Endothelial cell of umbilical vein (primary cell): ENCODE measurements at places on chromosomes 13 and 19. TPM values are rescaled to one million over a fixed set of nuclear protein-coding genes. Genes with fewer than 3 reads are reported as not detected.

The KLK14 gene
- polyA plus RNA-seq, result 0.10 and 0.12 TPM in 2 replicates

The PGLYRP2 gene
- 0.03 and 0.19 TPM in 2 replicates for polyA plus RNA-seq

The RAB4B gene
- polyA plus RNA-seq, result 61.0 and 65.8 TPM in 2 replicates

The CTXN1 gene
- 16.0 and 25.6 TPM in 2 replicates for polyA plus RNA-seq

The CLEC11A gene
- 30.1 and 37.2 TPM in 2 replicates for polyA plus RNA-seq

The CCNA1 gene
- polyA plus RNA-seq, result 2.2 and 2.8 TPM in 2 replicates

- peak; percentile 66 for DNase-seq
Measured at GRCh38 chr13:78323848-78324247, 279.5 kb downstream of the POU4F1 start.

GRCh38 chr13:77335543-77335942 lies 8.6 kb upstream of the MYCBP2 start:
- DNase-seq, result no peak

- no peak for DNase-seq
Measured at GRCh38 chr13:50940509-50940908, 30.9 kb downstream of the RNASEH2B start.

GRCh38 chr13:76822698-76823267 lies 63.4 kb downstream of the KCTD12 start:
- DNase-seq, result peak; percentile 71

- no peak for DNase-seq
Measured at GRCh38 chr19:4376991-4377781, 23.2 kb downstream of the SH3GL1 start.

DNA sequence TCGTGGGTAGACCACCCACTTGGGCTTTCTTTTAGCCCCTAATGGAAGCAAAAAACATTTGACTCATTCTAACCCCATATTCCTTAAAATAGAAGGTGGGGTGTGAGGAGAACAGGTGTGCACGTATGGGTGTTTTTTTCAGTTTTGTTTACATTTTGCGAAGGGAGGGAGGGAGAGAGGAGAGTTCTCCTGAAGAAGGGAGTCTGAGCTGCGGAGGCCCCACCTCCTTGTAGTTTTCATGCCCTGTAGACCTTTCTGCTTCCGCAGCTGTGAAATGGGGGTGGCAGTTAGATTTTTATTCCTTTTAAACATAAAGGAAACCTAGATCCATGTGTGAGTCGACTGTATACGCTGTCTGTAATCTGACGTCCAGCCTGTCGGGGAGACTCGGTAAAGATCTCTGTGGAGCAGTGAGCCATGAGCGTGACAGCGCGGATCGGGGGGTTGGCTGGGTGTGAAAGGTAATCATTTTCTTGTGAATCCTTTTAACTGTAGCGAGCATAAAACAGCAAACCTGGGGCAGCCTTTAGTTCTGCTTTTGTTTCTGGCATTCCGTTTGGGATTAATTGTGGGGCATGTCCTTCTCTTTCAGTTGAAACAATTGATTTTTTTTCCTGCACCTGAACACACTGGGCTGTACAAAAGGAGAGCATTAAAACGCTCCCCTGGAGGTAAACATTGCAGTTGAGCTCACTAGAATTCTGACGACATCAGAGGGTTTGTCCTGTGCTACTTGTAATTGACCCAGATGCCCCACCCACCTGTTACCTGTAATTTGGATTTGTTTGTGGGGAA lies 2.3 kb downstream of the UPF1 start:
- DNase-seq, result peak; percentile 19

GRCh38 chr13:91241221-91241933 lies 106.1 kb upstream of the MIR17HG start:
- DNase-seq, result no peak

GRCh38 chr19:16587833-16588823 lies 15.9 kb upstream of the SLC35E1 start:
- DNase-seq, result peak; percentile 79

GRCh38 chr13:110037925-110038573 lies 251.7 kb upstream of the IRS2 start:
- no peak for DNase-seq

DNA sequence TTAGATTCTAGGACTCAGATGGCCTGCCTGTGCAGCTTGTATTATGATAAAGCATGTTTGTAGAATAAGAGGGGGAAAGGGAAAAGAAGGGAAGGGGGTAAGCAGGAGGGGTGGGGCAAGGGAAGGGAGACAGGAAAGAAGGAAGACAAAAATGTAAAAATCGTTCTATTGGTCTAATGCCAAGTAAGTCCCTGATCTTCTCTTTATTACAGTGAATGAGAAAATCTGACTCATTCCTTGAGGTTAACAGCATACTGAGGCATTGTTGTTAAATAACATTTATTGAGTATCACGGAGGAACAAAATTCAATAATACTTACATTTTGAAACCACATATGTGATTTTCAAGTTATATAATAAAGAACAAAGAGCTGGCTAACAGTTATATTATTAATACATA lies 1534.7 kb downstream of the OLFM4 start:
- no peak for DNase-seq

DNA sequence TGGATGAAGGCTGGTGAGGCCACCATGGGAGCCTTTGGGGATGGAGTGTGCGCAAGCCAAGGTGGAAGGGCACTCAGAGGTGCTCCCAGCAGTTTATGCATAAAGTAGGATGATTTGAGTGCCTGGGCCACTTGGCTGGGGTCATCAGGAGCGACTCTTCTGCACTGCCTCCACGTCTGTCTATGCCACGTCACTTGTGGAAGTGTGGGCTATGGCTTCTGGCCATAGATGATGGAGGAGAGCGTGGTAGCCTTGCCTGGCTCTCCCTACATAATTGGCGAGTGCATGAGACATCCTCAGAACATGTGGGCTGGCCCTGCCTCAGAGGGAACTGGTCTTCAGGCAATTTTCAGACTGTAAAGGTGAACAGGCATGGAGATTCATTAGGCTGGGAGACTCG lies 182.9 kb downstream of the TEX29 start:
- no peak for DNase-seq

DNA sequence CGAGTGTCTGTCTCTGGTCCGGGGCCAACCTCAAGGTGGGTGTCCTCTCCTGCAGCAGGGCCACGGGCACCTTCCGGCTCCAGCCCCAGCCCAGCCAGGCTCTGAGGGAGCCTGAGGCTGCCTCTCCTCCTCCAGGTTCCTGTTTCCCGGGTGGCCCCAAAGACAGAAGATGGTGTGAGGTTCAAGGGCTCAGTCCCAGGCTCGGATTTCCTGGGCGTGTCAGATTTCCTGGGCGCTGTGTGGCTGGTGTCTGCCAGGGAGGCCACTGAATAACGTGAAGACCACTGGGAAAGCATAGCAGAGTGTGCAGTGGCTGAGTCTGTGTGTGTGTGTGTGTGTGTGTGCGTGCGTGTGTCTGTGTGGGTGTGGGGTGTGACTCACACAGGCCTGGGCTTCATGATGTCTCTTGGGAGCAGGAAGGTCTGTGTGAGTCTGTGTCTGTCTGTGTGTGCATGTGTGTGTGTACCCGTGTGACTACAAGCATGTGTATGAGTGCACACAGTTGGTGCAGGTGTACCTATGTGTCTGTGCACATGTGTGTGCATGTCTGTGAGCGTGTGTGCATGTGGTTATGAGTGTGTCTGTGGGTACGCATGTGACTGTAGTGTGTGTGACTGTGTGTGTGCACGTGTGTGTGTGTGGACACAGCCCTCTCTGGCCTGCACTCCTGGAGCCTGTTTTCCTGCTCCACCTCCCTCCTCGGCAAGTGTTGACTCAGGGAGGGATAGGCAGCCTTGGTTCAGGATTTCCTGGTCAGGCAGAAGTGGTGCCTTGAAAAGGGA lies 28.3 kb downstream of the CEBPA start:
- peak; percentile 2 for DNase-seq

DNA sequence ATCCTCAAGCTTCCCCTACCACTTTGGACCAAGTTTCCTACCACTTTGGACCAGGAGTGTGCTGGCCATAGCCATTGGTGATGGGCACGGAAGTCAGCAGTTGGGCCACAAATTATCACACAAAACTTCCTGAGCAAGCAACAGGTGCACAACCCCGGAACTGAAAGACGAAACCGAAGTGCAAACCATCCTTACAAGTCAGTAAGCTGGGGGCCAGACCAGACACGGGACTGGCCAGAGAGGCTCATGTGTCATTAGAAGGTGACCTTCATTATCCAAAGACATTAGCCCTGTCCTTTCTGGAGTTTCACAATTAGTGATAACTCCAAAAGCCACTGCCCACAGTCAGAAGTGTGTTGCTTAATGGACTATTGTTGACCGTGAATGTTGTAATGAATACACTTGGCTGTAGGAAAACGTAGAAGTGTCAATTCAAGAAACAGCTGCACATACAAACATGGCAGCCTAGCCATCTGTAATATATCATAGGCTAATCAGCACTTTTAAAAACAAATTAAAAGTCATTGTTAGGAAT lies 244.1 kb upstream of the IRS2 start:
- no peak for DNase-seq

DNA sequence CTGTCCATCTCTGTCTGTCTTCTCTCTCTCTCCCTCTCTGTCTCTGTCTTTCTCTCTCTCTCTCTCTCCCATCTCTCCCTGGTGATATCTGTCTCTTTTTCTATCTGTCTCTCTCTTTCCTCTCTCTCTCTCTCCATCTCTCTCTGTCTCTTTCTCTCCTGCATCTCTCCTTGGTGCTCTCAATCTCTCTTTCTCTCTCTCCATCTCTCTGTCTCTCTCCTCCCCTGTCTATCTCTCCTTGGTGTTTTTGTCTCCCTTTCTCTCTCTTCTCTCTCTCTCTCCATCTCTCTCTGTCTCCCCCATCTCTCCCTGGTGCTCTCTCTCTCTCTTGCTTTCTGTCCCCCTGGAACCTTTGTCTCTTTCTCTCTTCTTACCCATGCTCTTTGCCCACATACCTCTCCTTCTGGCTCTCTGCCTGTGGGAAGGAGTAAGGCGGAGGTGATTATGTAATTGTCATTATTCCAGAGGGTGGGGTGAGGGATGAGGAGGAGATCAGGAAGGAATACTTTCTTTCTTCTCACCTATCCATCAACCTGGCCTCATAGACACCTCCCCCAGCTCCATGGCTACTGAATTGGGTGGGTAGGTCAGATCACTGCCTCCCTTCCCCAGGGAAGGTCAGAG lies 30.9 kb upstream of the CYP2B6 start:
- no peak for DNase-seq

- DNase-seq, result no peak
Measured at GRCh38 chr13:22757530-22758120, 423.2 kb upstream of the SGCG start.

DNA sequence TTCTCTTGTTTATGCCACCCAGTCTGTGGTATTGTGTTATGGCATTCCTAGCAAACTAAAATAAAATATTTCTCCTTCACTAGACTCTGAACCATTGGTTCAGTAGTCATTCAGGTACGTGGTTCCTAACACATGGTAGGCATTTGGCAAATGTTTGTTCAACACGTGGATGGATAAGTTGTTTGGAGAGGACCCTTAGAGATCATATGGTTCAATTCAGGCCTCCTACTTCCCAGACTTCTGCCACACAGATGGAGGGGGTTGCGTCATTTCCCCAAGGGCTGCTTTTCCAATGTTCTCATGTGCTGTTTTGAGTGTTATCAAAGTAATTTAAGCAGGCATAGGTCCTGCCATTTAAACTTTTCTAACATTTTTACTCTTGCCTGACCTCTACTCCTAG lies 6.7 kb downstream of the CXCL17 start:
- DNase-seq, result no peak

GRCh38 chr13:39688278-39688677 lies 32.8 kb downstream of the COG6 start:
- no peak for DNase-seq

- DNase-seq, result no peak
Measured at GRCh38 chr13:41085961-41086585, 24.8 kb downstream of the WBP4 start.

DNA sequence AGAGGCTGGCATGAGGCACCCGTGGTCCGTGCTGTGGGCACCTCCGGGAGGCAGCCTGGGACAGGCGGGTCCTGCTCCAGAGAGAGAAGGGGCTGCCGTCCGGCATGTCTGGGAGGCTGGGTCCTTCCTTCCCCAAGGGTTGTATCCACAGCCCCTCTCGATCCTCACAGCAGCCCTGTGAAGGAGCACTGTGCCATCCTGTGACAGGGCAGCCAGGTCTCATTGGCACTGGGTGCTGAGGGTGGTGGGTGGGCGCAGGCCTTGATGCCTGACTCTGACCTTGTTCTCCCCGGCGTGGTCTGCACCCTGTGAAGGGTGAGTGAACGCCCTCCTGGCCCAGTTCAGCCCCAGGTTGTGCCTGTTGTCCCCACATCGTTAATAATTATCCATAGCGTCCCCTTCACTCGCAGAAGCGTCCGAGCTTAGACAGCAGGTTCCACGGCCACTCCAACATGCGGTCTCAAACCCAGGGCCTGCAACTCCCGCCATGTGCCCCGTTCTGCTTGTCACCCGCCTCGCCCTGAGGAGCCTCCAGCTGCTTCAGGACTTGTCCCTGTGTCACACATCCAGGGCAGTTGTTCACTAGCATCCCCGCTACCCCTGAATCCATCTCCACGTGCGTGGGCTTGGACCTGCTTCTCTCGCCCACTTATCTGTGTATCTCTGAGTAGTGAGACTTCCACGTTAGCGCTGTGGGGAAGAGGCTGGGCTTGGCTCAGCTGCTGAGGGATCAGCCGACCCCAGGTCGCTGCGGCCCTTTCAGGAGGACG lies 10.6 kb downstream of the ATP11A start:
- DNase-seq, result no peak

DNA sequence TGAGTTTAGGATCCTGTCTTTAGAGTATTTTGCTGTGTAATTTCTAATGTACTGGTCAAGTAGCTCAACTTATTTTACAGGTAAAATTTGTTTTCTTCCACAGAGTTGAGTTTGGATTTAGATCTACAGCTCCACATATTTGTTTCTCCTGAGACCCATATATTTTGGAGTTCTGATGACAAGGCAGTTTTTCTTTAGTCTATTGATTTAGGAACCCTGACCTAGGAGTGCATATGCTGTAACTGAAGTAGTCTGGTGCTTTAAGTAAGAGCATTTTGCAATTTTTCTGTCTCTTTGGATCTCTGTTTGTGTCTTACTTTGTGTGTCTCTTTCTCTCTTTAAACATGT lies 19.5 kb upstream of the SPRY2 start:
- DNase-seq, result no peak

GRCh38 chr19:50607874-50608785 lies 31.6 kb downstream of the SYT3 start:
- DNase-seq, result peak; percentile 77

DNA sequence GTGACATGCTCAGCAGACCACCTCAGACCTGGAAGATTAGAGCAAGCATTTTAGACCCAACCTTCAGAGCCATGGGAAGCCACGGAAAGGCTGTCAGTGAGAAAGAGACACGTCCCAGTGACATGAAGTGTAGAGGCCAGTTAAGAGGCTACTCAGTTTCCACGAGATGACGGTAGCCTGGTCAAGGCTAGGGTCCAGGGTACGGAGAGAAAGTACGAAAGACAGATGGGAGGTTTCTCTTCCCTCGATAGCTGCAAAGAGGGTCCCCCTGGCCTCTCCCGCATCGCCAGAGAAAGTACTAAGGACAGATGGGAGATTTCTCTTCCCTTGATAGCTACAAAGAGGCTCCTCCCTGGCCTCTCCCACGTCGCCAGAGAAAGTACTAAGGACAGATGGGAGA lies 8.6 kb downstream of the ZSCAN5A start:
- DNase-seq, result no peak
